ENCODE measurements at places on chromosomes 13 and 19.

DNA sequence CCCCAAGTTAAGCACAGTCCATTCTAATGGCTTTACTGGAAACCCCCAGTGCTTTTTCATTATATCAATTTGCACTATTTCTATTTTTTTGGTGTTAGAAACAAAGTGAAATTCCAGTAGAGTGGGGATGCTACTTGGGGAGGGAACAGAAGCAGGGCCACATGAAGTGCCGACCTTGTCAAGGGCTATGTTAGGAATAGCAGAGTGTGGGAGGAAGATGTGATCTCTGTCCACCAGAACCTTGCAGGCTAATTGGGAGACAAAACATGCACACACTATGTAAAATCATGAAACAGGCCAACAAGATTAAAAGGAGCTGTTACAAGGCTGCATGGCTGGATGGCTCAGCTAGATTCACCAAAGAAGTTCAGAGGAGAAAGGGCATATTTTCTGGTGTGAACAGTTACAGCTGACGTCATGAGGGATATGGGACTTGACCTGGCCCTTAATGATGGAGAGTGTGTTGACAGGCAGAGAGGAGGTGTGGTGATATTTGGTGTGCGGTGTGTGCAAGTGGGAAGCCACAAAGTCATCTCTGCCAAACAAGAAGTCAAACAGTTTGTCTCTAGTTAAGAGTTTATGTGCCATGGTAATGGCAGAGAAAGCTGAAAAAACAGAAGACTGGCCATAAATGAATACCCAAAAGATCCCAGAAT is 318.4 kb upstream of the MAB21L1 start:
- H3K4me1 ChIP-seq, result no peaks in the 10 kb centered on the region
- H3K36me3 ChIP-seq, result no peaks in the 10 kb centered on the region
- no peak overlapping the region for H3K27ac ChIP-seq
- no peak overlapping the region for H3K4me3 ChIP-seq

- no peak overlapping the region for H3K4me3 ChIP-seq
- H3K27me3 ChIP-seq, result peaks cover 17% of the 10 kb centered on the region
- no peak for DNase-seq
- H3K27ac ChIP-seq, result no peak overlapping the region
- H3K36me3 ChIP-seq, result no peaks in the 10 kb centered on the region
- peaks cover 1% of the 10 kb centered on the region for H3K4me1 ChIP-seq
Measured at GRCh38 chr19:43631491-43631890, 8.2 kb downstream of the CADM4 start.

GRCh38 chr13:59442944-59443486 is 720.7 kb downstream of the DIAPH3 start:
- no peak overlapping the region for H3K4me3 ChIP-seq
- no peaks in the 10 kb centered on the region for H3K36me3 ChIP-seq
- no peak for DNase-seq
- peaks cover 7% of the 10 kb centered on the region for H3K27me3 ChIP-seq
- peaks cover 7% of the 10 kb centered on the region for H3K4me1 ChIP-seq

- H3K36me3 ChIP-seq, result no peaks in the 10 kb centered on the region
- H3K4me3 ChIP-seq, result peak within 1 kb of the TSS; percentile 33
- no peak within 1 kb of the TSS for H3K27ac ChIP-seq
Measured at GRCh38 chr19:46495786-46496099, at the start of gene PNMA8B. PNMA8B (minus strand) TSS chr19:46495867; CDS start chr19:46495465, 402 bp downstream.

DNA sequence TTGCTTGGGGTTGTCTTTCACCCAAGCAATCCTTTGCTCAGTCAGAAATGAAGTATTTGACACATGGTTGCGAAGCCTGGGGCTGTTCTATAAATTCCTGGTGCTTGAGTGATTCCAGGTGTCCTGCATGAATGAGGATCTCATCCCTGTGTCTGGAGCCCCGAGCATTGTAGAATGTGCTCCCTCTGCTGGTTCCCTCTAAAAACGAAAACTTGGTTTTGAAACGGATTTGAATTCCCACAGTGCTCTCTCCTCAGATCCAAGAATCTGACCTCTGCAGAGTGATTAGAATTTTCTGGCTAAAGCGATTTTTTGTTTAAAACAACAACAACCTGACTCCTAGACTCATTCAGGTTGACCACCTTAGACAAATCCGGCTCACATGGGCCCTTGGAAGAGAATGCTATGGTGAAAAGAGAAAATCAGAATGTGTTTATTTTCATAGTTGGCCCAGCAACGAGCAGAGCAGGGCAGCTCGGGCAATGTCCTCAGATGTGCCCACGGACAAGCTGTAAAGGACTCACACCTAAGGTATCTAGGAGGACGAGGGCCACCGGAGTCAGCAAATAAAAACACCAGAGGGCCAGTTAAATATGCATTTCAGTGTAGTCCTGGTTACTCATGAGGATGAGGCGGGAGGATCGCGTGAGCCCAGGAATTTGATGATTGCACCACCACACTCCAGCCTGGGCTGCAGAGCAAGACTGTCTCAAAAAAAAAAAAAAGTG is 8.7 kb upstream of the ATP12A start:
- H3K4me1 ChIP-seq, result peaks cover 10% of the 10 kb centered on the region
- DNase-seq, result no peak
- no peak overlapping the region for H3K4me3 ChIP-seq

- no peaks in the 10 kb centered on the region for H3K36me3 ChIP-seq
- H3K4me1 ChIP-seq, result no peaks in the 10 kb centered on the region
- no peak overlapping the region for H3K27ac ChIP-seq
- H3K4me3 ChIP-seq, result no peak overlapping the region
- no peaks in the 10 kb centered on the region for H3K27me3 ChIP-seq
- DNase-seq, result no peak
Measured at GRCh38 chr13:47372751-47373150, 475.9 kb upstream of the HTR2A start.

- no peak overlapping the region for H3K4me3 ChIP-seq
- no peak for DNase-seq
- no peaks in the 10 kb centered on the region for H3K4me1 ChIP-seq
- no peaks in the 10 kb centered on the region for H3K36me3 ChIP-seq
Measured at GRCh38 chr19:44553478-44554171, 24.1 kb upstream of the CEACAM20 start.

DNA sequence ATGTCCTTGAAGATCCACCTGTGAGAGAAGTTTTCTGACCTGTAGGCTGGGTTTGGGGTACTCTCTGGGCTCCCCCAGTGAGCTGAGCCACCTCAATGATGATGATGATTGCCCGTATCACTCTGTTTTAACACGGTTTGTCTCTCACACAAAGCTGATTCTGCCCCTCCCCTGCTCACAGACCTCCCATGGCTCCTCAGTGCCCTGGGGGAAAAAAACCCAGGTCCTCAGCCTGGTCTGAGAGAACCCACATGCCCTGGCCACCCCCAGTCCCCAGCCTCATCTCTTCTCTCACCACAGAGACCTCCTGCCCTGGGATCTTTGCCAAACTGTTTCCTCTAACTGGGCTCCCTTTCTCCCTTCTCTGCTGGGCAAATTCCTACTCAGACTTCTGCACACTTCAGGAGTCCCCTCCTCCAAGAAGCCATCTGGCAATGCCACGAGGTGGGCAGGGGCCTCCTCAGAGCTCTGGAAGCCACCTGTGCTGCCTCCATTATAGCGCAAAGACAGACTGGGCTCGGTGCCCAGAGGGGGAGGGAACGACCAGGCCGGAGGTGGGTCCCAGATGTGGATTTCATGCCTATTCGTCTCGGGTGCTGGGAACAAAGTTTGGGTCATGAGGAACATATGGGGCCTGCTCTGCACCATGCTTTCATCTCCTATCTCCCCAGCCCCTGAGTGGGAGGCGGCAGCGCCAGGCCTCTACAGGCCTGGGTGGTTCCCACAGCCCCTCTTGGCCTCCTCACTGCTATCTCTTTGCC is 8.5 kb upstream of the CA11 start:
- H3K36me3 ChIP-seq, result no peaks in the 10 kb centered on the region
- no peak for DNase-seq
- no peak overlapping the region for H3K4me3 ChIP-seq
- H3K4me1 ChIP-seq, result peaks cover 9% of the 10 kb centered on the region

DNA sequence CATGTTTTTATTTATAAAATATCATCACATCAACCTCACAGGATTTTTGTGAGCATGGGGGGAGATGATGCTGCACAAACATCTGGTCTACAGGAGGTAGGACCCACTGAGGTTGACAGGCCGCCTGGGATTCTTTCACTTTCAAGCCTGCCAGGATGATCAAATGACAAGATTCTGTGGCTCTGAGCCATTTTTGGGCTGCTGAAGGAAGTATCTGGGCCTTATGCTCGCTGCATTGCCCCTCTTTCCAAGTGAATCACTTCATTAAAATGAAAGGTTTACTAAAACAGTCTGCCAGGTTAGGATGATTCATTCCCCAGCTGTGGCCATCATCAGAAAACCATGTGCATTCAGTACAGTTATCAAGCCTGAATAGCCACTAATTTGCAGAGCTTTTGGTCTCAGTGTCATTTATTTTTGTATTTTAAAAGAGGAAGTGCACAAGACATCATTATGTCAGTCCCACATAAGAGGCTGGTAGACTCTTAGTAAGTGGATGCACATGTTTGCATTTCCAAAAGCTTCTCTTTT is 34.4 kb downstream of the STARD13 start:
- no peak overlapping the region for H3K27ac ChIP-seq
- H3K27me3 ChIP-seq, result no peaks in the 10 kb centered on the region
- no peak overlapping the region for H3K4me3 ChIP-seq
- H3K4me1 ChIP-seq, result peaks cover 2% of the 10 kb centered on the region
- H3K36me3 ChIP-seq, result no peaks in the 10 kb centered on the region

DNA sequence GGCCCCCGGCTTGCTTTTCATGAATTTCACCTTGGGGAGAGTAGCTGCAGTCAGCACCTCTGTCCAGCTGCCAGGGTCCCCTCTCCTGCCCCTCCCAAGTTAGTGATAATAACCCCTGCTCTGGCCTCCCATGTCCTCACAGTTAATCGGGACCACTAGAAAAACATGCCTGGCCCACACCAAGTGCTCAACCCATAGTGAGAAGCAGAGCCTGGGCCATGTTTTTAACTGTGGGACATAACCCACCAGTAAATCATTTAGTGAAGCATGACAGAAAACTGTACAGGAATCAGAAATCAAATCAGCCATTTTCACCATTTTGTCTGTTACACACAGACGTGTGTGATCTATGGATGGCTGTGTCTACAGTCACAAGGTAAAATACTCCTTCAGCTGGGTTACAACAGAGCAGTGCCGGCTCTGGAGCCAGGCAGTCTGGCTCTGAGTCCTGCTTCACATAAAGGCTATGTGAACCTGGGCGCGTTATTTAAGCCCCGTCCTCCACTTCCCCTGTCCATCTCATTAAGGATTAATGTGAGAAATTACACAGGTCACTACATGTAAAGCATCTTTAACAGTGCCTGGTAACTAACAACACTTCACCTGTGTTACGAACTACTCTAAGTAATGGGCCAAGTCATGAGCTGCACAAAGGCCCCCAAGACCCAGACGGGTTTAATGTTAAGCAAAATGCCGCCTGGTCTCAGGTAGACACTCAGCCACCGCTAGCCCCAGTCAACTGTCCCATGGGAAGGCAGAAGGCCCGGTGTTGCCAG is 7.6 kb upstream of the ECH1 start:
- peaks cover 48% of the 10 kb centered on the region for H3K4me1 ChIP-seq
- H3K27ac ChIP-seq, result peak overlapping the region; percentile 58
- DNase-seq, result no peak
- H3K36me3 ChIP-seq, result peaks cover 88% of the 10 kb centered on the region
- H3K4me3 ChIP-seq, result no peak overlapping the region
- no peaks in the 10 kb centered on the region for H3K27me3 ChIP-seq

GRCh38 chr13:42355491-42356183 is 83.7 kb downstream of the AKAP11 start:
- H3K4me1 ChIP-seq, result peaks cover 57% of the 10 kb centered on the region
- no peaks in the 10 kb centered on the region for H3K27me3 ChIP-seq
- peaks cover 14% of the 10 kb centered on the region for H3K36me3 ChIP-seq

GRCh38 chr13:105914291-105915036 is 621.0 kb downstream of the EFNB2 start:
- H3K4me3 ChIP-seq, result no peak overlapping the region
- no peak for DNase-seq
- H3K4me1 ChIP-seq, result no peaks in the 10 kb centered on the region
- peaks cover 6% of the 10 kb centered on the region for H3K27me3 ChIP-seq

GRCh38 chr19:10291554-10292205 is 1.9 kb downstream of the ICAM5 start:
- H3K4me1 ChIP-seq, result peaks cover 58% of the 10 kb centered on the region
- H3K36me3 ChIP-seq, result peaks cover 9% of the 10 kb centered on the region
- no peak overlapping the region for H3K27ac ChIP-seq

GRCh38 chr19:31058676-31059340 is 290.4 kb downstream of the TSHZ3 start:
- no peaks in the 10 kb centered on the region for H3K27me3 ChIP-seq
- DNase-seq, result no peak
- no peak overlapping the region for H3K4me3 ChIP-seq
- H3K36me3 ChIP-seq, result no peaks in the 10 kb centered on the region
- no peaks in the 10 kb centered on the region for H3K4me1 ChIP-seq

GRCh38 chr13:49953560-49953959 is 17.4 kb upstream of the SPRYD7 start:
- H3K36me3 ChIP-seq, result no peaks in the 10 kb centered on the region
- no peak overlapping the region for H3K27ac ChIP-seq
- H3K27me3 ChIP-seq, result peaks cover 2% of the 10 kb centered on the region
- H3K4me3 ChIP-seq, result no peak overlapping the region

- H3K36me3 ChIP-seq, result peaks cover 53% of the 10 kb centered on the region
- H3K27me3 ChIP-seq, result no peaks in the 10 kb centered on the region
- H3K4me3 ChIP-seq, result no peak overlapping the region
- DNase-seq, result peak; percentile 46
- H3K27ac ChIP-seq, result peak overlapping the region; percentile 82
Measured at GRCh38 chr13:75312884-75313520, 169.0 kb downstream of the TBC1D4 start.

DNA sequence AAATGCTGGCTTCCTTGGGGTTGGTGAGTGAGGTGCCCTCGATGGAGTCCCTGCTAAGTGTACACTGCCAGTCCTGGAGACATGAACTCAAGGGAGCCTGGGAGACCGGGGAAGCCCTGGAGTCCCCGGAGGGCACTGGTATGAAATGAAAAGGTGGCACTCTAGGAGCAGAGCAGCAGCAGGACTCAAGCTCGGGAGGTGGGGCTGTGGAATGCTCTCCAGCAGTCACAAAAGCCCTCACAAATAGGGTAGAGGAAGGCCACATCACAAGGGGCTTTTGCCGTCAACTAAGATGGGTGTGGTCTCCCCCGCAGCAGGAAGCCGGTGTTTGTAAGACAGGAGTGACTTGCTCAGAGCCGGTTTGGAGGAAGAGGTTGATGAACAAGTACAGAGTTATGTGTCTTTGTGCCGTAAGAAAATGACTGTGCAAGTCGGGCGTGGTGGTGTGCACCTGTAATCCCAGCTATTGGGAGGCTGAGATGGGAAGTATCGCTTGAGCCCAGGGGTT is 19.3 kb downstream of the CCNE1 start:
- no peaks in the 10 kb centered on the region for H3K36me3 ChIP-seq
- peak overlapping the region; percentile 71 for H3K4me3 ChIP-seq
- H3K4me1 ChIP-seq, result peaks cover 31% of the 10 kb centered on the region

- peaks cover 6% of the 10 kb centered on the region for H3K36me3 ChIP-seq
- H3K27ac ChIP-seq, result no peak within 1 kb of the TSS
- no peak for DNase-seq
- peaks cover 64% of the 10 kb centered on the region for H3K27me3 ChIP-seq
Measured at GRCh38 chr13:99981735-99982035, at the start of gene ZIC2. ZIC2 (plus strand) TSS chr13:99981784; CDS start chr13:99982065, 281 bp downstream.

DNA sequence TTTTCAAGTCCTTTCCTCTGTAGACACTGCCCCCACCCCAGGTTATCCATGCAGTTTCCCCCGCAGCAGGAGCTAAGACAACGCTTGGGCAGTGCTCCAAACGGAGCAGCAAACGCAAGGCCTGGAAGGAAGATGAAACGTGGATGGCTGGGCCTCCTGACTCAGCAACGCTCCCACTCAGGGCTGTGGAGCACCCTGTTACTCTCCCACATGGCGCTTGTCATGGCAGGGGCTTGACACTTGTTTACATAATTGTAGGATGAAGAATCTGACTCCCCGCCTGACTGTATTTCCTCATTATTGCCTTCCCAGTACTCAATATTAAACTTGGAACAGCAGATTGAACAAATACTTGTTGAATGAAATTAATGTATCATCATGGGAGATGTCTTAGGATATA is 799 bp upstream of the C1QTNF9B start:
- peaks cover 3% of the 10 kb centered on the region for H3K4me1 ChIP-seq
- DNase-seq, result no peak
- H3K4me3 ChIP-seq, result no peak overlapping the region
- no peaks in the 10 kb centered on the region for H3K36me3 ChIP-seq
- H3K27me3 ChIP-seq, result peaks cover 24% of the 10 kb centered on the region
